Right atrium auricular region (tissue), 2 donors: ENCODE measurements at places on chromosomes 16 and 17. TPM values are rescaled to one million over a fixed set of nuclear protein-coding genes. Genes with fewer than 3 reads are reported as not detected.

GRCh38 chr17:7549401-7550055 lies 670 bp downstream of the TNFSF12 start:
- peak overlapping the region; percentile 80 for H3K27ac ChIP-seq
- H3K27me3 ChIP-seq = no peaks in the 10 kb centered on the region
- H3K4me1 ChIP-seq = peaks cover 22% of the 10 kb centered on the region
- H3K36me3 ChIP-seq = no peaks in the 10 kb centered on the region

DNA sequence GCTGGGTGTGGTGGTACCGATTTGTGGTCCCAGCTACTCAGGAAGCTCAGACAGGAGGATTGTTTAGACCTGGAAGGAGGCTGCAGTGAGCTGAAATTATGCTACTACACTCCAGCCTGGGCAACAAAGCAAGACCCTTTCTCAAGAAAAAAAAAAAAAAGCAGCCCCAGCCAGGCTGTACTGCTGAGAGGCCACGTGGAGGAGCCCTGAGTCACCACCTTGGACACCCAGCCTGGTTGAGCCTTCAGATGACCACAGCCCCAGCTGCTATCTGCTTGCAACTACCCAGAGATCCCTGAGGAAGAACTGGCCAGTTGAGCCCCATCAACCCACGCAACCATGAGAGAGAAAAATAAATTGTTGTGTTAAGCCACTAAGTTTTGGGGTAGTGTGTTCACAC lies 23.6 kb upstream of the GPRC5C start:
- H3K27me3 ChIP-seq = no peaks in the 10 kb centered on the region
- DNase-seq = no peak
- no peak overlapping the region for H3K27ac ChIP-seq
- H3K4me1 ChIP-seq = no peaks in the 10 kb centered on the region
- no peaks in the 10 kb centered on the region for H3K36me3 ChIP-seq
- H3K4me3 ChIP-seq = no peak overlapping the region

- peak overlapping the region; percentile 47 for H3K27ac ChIP-seq
- H3K27me3 ChIP-seq = no peaks in the 10 kb centered on the region
- no peak overlapping the region for H3K4me3 ChIP-seq
- no peak for DNase-seq
These were observed 26.8 kb downstream of the GAS7 start for GRCh38 chr17:10171581-10171981.

- no peak overlapping the region for H3K27ac ChIP-seq
- no peak for DNase-seq
- H3K4me3 ChIP-seq = no peak overlapping the region
- H3K36me3 ChIP-seq = no peaks in the 10 kb centered on the region
These were observed 63.8 kb downstream of the GSG1L start for GRCh38 chr16:27999687-28000086.

DNA sequence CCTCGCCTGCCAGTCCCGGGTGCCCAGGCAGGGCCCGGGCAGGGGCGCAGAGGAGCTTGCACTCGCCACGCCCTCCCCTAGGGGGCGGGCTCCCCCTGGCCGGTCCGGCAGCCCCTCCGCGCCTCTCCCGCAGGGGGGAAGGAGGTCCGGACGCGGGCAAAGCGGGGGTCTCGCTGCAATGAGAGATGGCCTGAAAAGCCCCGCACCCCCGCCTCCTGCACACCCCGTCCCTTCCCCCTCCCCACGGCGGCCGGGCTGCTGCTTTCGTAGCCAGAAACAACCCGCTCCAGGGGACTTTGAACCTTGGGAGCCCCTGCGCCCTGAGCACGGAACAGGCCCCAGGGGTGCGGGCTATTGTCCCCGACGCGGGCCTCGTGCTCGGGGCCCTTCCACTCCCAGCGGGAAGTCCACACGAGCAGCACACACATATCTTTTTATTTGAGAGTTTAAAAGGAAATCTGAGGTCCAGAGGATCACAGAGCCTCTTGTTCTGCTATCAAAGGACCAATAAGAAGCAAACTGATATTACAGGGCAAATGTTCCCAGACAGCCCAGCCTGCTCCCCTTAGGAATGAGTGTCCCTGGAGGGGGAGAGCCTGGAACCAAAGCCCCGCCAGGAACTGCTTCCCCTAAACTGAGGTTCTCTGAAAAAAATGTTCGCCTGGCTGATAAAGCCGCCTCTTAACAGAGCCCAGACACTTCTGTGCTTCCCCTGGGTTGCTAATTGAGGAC lies 5.8 kb upstream of the CBX4 start:
- no peaks in the 10 kb centered on the region for H3K4me1 ChIP-seq
- H3K4me3 ChIP-seq = no peak overlapping the region
- DNase-seq = no peak
- peaks cover 25% of the 10 kb centered on the region for H3K27me3 ChIP-seq
- H3K36me3 ChIP-seq = no peaks in the 10 kb centered on the region

DNA sequence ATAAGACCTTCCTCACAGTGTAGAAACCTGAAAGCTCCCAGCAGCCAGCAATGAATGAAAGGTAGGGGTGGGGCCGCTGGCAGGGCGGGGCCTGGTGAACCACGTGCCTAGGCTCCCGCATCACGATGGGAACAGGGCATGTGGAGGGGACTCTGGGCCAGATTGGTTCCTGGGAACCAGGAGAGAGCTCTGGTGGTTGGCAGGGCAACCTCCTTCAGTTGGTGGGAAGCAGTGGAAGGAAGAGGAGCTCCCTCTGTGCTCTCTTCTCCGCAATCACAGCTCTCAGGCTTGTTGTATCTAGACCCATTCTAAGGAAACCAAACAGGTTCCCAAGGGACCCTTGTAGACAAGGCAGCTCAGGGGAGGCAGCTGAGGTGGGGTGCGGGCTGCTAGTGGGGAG lies 10.5 kb downstream of the GGA2 start:
- peaks cover 11% of the 10 kb centered on the region for H3K36me3 ChIP-seq
- peaks cover 64% of the 10 kb centered on the region for H3K4me1 ChIP-seq
- H3K4me3 ChIP-seq = no peak overlapping the region
- H3K27me3 ChIP-seq = no peaks in the 10 kb centered on the region

DNA sequence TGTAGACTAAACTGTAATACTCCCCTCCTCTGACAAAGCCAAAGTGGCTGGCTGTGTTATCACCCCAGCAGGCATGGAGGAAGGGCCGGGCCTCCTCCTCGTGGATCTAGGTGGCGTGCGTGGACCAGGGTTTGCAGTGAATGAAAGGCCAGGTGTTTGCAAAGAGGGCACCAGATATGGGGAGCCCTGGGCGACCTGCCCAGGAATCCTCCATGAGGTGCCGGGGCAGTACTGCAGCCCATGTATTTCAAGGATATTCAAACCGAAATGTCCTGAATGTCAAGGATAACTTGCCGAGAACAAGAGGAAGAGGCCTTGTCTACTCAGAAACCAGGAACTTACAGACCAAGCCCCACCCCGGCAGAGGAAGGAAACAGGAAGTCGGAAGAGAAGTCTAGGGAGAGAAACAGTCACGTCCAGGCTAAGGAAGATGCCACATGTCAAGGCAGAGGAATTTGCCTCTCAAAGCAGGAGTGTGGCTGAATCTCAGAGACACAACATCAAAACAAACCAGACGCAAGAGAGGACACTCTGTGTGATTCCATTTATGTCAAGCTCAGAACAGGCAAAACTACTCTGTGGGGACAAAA lies 13.7 kb upstream of the OSGIN1 start:
- no peaks in the 10 kb centered on the region for H3K27me3 ChIP-seq
- H3K27ac ChIP-seq = no peak overlapping the region
- no peaks in the 10 kb centered on the region for H3K4me1 ChIP-seq
- H3K4me3 ChIP-seq = no peak overlapping the region
- no peak for DNase-seq
- no peaks in the 10 kb centered on the region for H3K36me3 ChIP-seq

GRCh38 chr16:47461598-47462266 lies 601 bp downstream of the PHKB start:
- DNase-seq = no peak
- H3K27ac ChIP-seq = peak overlapping the region; percentile 93
- no peaks in the 10 kb centered on the region for H3K27me3 ChIP-seq
- peak overlapping the region; percentile 91 for H3K4me3 ChIP-seq
- H3K4me1 ChIP-seq = peaks cover 64% of the 10 kb centered on the region

DNA sequence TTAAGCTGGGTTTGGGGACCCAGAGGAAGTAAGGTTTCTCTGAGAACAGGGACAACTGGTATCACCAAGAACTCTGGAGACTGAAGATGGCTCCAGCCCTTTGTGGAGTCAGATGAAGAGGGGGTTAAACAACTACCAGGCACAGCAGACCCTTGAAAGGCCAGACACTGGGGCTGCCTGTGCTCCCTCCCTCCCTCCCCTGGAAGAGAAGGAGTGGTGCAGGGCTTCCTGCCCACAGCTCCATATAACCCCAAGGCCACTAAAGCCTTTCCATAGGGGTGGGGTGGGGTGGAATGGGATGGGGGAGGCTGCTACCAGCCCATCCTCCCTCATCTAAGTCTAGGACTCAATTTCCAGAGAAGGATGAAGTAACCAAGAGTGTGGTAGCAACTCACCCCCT lies 66.7 kb downstream of the CCDC182 start:
- peak; percentile 32 for DNase-seq
- H3K36me3 ChIP-seq = peaks cover 6% of the 10 kb centered on the region
- H3K27me3 ChIP-seq = no peaks in the 10 kb centered on the region
- no peak overlapping the region for H3K27ac ChIP-seq
- H3K4me1 ChIP-seq = no peaks in the 10 kb centered on the region

DNA sequence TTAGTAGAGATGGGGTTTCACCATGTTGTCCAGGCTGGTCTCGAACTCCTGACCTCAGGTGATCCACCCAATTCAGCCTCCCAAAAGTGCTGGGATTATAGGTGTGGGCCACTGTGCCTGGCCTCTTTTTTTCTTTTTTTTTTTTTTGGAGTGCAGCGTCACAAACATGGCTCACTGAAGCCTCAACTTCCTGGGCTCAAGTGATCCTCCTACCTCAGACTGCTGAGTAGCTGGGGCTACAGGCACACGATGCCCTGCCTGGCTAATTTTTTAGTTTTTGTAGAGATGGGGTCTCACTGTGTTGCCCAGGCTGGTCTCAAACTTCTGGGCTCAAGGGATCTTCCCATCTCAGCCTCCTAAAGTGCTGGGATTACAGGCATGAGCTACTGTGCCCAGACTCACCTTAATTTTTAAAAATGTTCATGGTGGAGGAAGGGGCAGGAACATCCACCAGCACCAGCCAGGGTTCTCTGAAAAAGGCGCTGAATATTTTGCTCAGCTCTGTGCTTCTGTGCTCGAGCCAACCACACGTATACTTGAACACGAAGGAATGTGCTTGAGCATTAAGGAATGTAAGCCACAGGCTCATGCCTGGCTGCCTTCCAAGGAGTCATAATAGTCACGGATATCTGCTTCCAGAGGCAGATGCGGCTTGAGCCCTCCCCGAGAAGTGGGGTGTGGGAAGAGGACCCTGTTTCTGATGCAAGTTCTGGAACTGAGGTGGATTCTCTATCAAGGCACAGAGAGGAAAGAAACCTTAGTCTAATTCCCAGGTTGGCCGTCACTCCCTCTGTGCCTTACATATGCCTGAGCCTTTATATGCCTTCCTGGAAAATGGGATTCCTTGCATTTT lies 65.5 kb upstream of the CREBBP start:
- no peaks in the 10 kb centered on the region for H3K27me3 ChIP-seq
- no peak overlapping the region for H3K4me3 ChIP-seq
- H3K4me1 ChIP-seq = no peaks in the 10 kb centered on the region
- peak overlapping the region; percentile 36 for H3K27ac ChIP-seq
- H3K36me3 ChIP-seq = no peaks in the 10 kb centered on the region

- no peaks in the 10 kb centered on the region for H3K4me1 ChIP-seq
- no peak overlapping the region for H3K4me3 ChIP-seq
These were observed 5.0 kb downstream of the ACSF2 start for GRCh38 chr17:50430821-50431618.

GRCh38 chr16:51147776-51148677 lies 3.0 kb downstream of the SALL1 start:
- DNase-seq = no peak
- no peak overlapping the region for H3K4me3 ChIP-seq
- no peak overlapping the region for H3K27ac ChIP-seq
- H3K36me3 ChIP-seq = no peaks in the 10 kb centered on the region
- no peaks in the 10 kb centered on the region for H3K4me1 ChIP-seq

DNA sequence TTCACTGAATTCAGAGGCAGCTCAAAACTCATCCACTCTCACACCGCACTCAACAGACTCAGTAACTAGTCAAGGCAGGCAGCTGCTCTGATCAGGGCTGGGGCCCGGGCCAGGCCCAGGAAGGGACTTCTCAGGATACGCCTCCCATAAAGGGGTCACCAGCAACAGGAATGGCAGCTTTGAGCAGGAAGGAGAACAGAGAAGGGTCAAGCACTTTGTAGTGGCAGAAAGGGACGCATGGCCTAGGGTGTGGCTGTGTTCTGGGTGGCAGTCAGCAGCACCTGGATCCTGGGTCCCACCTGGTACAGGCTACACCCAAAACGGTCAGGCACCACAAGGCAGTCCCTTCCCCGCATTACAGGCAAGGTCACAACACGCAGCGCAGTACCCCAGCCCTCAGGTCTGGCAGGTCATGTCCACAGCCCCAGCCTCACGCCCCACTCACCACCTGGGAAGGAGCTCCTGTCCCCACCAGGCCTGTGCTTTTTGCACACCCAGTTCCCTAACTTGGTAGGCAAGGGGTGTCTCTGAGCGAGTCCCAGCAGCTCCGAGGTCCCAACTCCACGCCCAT lies 99.7 kb downstream of the ZNF778 start:
- H3K27ac ChIP-seq = no peak overlapping the region
- peaks cover 4% of the 10 kb centered on the region for H3K4me1 ChIP-seq
- peaks cover 11% of the 10 kb centered on the region for H3K36me3 ChIP-seq
- H3K27me3 ChIP-seq = no peaks in the 10 kb centered on the region

GRCh38 chr16:88508868-88509748 lies 56.0 kb downstream of the ZFPM1 start:
- H3K27ac ChIP-seq = no peak overlapping the region
- no peak for DNase-seq
- H3K4me1 ChIP-seq = no peaks in the 10 kb centered on the region
- H3K36me3 ChIP-seq = no peaks in the 10 kb centered on the region
- no peak overlapping the region for H3K4me3 ChIP-seq
- no peaks in the 10 kb centered on the region for H3K27me3 ChIP-seq

DNA sequence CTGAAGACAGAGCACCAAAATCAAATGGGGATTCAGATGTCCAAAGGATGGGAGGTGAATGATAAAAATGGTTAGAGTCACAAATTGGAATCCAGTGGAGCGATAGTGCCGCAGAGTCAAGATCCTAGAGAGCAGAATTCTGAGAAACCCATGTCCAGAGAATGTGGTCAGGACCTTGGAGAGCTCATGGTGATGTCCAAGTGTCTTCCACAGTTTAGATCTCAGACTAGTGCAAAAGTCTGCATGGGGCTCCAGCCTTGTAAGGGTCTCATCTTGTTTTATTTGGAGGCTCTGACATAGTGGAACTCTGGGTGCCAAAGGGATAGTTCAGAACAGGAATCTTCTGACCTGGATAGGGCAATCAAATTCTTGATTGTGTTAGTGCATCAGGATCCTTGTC lies 245.9 kb upstream of the HSBP1 start:
- no peak overlapping the region for H3K4me3 ChIP-seq
- H3K4me1 ChIP-seq = no peaks in the 10 kb centered on the region
- H3K36me3 ChIP-seq = no peaks in the 10 kb centered on the region
- no peaks in the 10 kb centered on the region for H3K27me3 ChIP-seq
- DNase-seq = no peak
- H3K27ac ChIP-seq = no peak overlapping the region

The CD300LF gene
- total RNA-seq = 0.71 TPM

The ETV4 gene
- 5.0 TPM for total RNA-seq

The ASIC2 gene
- total RNA-seq = 0.75 TPM

The TNP2 gene
- not detected for total RNA-seq

The NGFR gene
- total RNA-seq = 13.9 TPM
